ENCODE measurements at places on chromosomes 6 and 20.

- DNase-seq = no peak
Measured at GRCh38 chr6:148720897-148721296, 25.9 kb upstream of the UST start.

DNA sequence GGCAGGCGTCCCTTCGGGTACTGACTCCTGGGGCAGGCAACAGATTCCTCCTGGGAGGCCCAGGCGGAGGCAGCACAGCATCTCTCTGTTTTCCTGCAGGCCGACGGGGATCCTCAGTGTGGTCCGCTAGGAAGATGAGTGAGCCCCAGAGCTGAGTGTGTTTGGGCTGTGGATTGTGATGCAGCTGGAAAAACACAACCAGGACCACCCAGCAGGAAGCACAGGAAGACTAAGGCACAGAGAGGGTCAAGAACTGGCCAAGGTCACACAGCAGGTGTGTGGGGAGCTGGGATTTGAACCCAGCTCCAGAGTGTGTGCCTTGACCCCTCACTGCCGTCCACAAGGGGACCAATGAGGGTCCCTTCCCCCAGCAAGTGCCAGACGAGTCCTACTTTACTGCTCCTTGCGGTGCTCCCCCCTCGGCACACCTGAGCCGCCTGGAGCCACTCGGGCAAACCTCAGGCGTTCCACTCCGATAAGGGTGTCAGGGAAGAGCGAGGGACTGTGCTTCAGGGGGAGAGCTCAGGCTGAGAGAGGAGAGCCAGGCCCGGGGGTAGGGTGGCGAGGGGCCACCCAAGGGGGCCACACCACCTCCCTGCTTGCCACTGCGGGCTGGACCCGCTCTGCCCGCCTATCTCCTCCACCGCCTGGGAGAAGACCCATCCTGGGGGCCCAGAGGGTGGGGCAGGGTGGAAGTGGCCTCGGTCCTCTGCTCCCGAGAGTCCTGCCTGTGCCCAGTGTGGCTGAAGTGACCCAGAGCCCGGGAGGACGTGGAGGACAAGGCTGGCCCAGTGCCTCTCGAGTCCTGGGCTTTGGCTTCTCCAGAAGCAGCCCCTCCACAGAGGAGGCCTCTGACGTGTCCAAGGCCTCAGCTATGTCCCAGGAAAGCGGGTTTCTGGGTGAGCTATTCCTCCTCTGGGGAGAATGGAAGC is 63.3 kb downstream of the YTHDF1 start:
- DNase-seq = no peak

GRCh38 chr20:62304331-62305148 is 1.7 kb downstream of the ADRM1 start:
- DNase-seq = no peak

GRCh38 chr6:24949020-24949569 is 13.3 kb upstream of the RIPOR2 start:
- DNase-seq = no peak

GRCh38 chr6:125793280-125793679 is 2.5 kb downstream of the NCOA7 start:
- no peak for DNase-seq

DNA sequence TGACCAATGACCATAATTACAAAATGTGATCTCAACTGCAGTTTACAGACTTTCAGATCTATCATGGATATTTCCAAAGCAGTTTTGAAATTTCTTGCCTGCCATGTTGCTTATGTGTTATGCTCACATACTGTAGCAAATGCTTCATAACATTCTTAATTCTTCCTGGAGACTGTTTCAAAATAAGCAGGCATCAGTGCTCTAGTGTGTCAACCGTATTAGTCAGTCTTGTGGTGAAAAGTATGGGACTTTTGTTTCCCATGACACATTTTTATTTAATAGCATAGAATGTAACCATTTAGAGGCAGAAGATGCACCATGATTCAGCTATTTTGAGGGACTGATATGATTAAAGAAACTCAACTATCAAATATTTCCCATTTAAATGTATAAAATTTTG is 1.7 kb downstream of the POPDC3 start:
- no peak for DNase-seq

DNA sequence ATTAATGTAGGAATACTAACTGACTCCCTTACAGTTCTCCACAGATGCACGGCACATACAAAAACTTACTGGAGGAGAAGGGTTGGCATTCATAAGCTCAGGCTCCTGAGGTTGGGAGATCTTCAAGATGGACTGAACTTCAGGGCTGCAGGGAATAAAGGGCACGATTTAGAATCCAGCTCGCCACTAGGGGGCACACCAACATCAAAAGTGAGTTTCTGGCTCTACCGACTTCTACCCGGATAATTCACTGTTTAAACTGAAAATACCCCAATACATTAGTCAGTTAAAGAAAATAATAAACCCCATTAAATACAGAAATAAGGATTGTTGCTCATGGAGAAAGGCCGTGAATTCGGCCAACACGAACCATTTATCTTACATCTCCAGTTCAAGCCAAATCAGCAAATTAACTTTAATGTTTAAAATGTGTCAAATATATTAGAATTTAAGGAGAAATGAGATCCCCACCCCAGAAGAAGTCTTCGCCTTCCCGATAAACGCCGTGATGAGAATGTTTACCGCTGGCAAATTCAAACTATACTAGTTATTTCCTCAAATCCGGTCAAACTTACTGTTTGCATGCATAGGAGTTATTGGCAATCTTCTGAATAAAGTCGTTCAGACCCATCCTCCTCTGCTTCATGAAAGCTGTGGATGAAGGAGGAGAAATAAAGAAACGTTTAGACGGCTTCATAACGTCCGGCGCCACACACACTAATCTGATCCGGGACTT is 121.7 kb upstream of the SLC2A12 start:
- peak; percentile 83 for DNase-seq

DNA sequence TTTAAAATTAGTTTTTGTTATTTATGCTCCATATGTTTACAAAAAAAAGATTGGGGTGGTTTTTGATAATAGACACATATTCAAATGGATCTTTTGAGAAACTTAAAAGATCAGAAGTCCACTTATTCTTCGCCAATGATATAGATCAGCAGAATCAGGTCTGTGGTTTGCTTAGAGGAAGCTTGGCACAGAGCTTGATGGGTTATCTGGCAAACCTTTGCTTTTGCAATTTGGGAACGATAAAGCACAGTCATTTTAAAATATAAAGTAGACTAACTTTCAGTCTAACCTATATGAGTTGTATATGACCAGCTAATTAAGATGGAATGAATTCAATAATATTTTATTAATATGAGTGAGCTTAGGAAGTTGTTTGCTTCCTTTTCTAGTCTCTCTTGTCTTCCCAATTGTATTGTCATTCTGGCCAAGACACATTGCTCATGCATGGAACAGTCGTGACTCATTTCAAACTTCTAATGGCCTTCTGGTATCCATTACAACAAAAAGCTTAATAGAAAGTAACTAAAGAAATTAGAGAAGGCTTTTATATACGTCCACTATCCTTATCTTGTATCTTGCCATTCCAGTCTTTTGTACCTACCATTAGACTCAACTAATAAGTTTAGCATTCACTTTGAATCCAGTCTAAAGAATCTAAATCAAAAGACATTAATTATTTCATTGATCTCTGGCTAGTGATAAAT is 118.7 kb downstream of the TBX18 start:
- no peak for DNase-seq

DNA sequence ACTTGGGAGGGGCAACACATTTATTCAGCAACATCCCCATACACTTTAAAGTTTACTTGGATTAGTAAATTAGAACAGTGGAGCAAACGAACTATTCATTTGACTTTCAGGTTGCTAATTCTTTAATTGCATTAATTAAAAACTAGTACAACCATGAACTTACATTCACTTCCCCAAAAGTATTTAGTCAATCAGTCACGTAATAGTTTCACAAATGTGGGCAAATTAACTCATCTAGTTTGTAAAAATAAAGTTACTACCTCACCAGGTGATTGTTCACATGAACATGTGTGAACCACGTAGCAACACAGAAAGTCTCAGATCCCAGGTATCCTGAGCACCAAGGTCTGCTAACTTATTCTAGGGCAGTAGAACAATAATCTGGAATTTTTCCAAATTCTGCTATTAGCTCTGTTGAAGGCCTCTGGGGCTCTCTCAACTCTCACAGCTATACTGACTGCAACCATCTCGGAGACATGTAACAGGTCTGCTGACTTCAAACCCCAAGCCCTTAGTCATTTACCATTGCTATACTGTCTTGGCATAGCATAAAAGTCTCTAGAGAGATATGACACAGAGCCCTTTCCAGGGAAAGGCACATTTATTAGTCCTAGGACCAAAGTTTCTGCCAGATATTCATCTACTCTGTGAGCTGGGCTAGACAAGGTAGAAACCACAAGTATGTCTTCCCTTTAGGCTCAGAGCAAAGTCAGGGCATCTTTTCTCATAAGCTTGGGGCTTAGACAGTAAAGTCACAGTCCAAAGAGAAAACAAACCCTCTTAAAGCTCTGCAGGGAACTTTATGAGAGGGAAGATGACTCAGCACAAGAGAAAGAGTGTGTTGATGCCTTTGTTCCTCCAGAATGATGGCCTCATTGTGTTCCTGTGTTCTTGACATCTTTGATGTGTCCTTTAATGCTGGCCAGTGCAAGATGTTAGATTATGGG is 50.9 kb upstream of the CCDC28A start:
- DNase-seq = no peak

DNA sequence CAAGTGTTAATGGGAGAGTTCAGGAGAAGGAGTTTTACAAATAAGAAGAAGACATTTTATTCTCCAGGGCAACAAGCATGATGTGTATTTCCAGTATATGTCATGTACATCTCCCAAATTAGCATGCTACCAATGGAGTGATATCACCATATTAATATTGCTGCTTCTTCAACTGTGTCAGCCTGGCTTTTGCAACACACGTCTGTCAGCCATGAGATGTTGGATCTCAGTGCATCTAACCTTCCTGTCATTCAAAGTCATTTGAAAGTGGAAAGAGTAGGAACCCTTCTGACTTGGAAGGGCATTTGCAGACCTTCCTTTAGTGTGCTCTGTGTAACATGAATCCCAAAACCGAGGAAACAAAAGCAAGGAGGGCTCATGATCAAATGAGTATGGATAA is 284.1 kb downstream of the ZNF217 start:
- DNase-seq = no peak

GRCh38 chr6:46051962-46052361 is 36.3 kb upstream of the CLIC5 start:
- no peak for DNase-seq

DNA sequence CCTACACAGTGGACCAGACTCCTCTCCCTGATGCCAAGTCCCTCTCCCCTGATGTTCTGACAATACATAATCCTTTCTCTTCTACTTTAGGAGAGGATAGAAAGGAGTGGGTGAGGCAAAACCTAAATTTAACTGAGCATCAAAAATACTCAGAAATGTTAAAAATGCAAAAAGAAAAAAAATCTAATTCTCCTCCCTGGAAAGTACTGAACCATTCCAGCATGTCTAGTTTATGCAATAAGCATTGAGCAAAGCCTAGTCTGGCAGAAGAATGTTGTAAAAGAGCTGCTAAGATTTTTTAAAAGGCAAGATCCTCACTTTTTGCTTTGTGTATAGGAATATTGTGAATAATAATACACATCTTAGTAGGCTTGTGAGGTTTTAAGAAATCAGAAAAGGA is 116.6 kb upstream of the STXBP5 start:
- DNase-seq = no peak

DNA sequence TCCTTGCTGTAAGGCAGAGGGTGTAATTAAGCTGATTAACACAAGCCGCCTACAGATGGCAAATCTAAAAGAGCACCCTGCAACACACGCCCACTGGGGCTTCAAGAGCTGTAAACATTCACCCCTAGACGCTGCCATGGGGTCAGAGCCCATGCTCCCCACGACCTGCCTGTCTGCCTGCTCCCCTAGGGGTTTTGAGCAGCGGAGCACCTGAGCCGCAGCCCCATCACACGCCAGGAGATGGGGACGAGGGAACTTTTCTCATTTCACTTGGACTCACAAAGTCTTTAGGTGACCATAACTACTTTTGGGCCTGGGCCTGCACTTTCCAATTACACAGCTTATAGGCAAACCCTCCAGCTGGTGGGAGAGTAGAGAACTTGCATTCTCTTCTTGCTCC is 99.0 kb upstream of the SOX4 start:
- no peak for DNase-seq

DNA sequence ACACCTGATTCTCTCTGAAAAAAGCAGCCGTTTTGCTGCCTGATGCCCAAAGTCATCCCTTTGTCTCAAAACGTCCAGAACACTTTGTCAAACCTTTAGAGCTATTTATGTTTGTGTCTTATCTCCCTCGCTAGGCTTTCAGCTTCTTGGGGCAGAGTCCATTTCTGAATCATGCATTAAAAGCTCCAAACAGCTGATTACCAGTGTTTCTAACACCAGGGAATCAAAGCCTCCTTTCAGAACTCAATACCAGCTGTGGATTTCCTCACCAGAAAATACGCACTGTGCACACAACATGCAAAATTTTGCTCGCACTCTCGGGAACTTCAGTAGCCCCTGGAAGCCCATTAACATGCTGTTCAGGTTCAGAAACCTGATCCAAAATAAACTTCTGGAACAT is 333.3 kb downstream of the HACE1 start:
- DNase-seq = no peak

- DNase-seq = no peak
Measured at GRCh38 chr6:139625998-139626975, 251.8 kb upstream of the CITED2 start.

DNA sequence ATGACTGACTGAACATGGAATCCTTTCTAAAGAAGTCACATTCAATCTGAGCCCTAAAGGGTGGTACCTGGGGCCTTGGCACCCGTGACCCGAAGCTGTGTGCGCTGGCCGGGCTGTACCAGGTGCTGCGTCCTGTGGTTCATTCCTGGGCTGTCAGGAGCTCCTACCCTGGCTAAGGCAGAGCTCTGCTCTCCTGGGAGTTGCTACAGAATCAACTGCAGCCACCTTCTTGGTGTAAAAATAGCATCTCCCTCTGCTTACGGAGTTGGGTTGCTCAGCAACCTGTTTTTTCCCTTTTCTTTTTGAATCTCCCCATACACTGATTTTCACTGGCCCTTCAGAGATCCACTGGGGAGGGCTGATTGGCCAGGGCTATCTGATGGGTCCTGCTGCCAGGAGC is 236.6 kb upstream of the PDE10A start:
- no peak for DNase-seq
